Dermis microvascular lymphatic vessel endothelial cell (primary cell): ENCODE measurements at places on chromosomes 6 and 20. TPM values are rescaled to one million over a fixed set of nuclear protein-coding genes. Genes with fewer than 3 reads are reported as not detected.

- peak; percentile 3 for DNase-seq
These were observed 34.5 kb upstream of the FAM184A start for GRCh38 chr6:119112812-119113530.

- peak; percentile 27 for DNase-seq
These were observed 178.8 kb upstream of the SNX9 start for GRCh38 chr6:157644043-157644810.

The BMP6 gene
- total RNA-seq = 72.8 and 153 TPM in 2 replicates

- peak; percentile 4 for DNase-seq
These were observed 34.9 kb upstream of the LOC128125822 start for GRCh38 chr6:63537201-63537958.

The KHDC1L gene
- total RNA-seq = not detected in 2 replicates

DNA sequence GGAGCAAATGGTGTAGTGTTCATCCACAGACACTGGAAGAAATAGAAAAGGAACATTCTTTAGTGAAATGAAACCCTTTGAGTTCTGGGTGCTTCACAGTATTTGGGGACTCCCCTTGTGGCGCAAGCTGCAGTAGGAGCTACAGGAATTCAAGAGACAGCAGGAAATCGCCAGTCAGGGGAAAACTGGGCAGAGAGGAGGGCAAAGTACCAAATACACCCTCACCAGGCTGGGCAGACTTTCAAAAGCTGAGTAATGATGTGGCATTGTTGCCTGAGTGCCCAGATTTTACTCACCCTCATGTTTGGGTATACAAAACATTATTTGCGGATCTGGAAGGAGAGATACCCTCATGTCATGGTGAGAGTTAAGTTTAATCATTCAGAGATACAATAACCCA, 97.9 kb downstream of the SOD2 start:
- peak; percentile 24 for DNase-seq

DNA sequence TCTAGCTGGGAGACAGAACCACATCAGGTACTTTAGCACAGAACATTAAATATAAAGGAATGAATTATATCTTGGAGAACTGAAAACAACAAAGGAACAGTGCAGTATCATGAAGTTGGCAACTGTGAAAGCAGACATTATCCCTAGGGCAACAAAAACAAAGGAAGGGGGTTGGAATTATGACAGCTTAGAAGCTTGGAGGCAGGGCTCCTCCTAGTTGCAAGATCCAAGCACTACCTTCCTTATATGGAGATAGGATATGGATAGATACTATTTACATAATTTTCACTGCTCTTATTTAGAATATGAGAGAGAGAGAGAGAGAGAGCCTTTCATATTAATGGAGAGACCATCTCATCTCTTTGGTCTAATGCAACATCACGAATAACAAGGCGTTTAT, 27.0 kb downstream of the TMEM14A start:
- no peak for DNase-seq

The RPS6KA2 gene
- total RNA-seq = 122 and 241 TPM in 2 replicates

- DNase-seq = no peak
These were observed 220.8 kb upstream of the HEY2 start for GRCh38 chr6:125528621-125529041.

- DNase-seq = no peak
These were observed 8.7 kb upstream of the MEP1A start for GRCh38 chr6:46784535-46784934.

DNA sequence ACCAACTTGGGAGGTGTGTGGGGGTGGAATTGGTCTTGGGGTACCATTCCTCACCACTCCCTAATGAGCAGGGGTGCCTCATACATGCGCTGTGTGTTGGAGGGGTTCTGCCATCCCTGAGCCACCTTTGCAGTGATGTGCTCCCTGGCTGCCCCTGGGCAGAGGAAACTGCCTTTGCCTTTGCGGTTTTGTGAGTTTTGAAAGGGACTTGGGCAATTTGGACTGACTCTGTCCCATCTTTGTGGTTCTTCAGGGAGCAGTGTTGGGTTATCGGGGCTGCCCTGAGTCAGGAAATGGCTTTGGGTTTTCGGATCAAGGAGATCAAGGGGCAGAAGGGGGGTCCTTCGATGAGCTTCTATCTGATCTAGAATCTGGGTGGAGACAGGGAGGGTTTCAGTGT, 3.9 kb upstream of the PHACTR3 start:
- DNase-seq = no peak

GRCh38 chr6:17580518-17581048, 19.5 kb upstream of the FAM8A1 start:
- no peak for DNase-seq

GRCh38 chr6:126118058-126118755, 131.9 kb downstream of the TRMT11 start:
- DNase-seq = no peak

DNA sequence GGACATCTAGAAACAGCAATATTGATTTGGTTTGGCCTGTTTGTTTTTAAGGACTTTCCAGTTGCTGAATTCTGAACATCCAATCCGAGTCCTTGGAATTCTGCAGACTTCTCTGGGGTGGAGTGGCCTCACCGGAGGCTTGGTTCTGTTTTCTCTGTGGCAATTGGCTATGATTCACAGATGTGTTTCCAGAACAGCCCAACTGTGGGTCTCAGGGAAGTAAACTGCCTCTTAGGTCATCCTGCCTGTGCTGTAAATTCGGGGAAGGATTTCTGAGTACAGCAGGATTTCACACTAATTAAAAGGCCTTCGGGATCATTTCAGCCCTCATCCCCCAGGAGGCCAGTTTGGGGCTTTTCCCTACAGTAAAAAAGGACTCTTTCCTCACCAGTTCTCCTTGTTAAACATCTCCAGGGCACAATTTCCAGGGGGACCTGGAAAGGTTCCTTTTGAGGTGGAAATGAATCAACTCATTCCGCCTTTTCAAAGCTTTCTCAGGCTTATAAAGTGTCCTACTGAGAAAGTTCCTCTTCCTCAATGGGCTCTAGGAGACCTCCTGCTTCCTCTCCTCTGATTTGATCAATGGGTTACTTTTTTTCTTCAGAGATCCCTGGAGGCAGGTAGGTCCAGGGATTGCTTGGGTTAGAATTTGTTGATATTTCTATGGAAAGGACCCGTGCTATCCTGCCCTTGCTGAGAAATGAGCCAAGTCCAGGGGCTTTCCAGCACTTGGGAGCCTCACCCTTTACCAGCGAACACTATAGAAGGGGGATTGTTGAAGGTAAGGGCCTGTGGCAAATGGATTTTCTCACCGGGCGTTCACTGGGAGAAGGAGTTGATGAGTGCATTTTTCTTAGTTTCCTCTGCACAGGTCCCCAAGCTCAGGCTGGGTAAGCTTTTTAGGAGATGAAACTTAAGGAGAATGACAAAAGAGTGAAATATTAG, 114.6 kb downstream of the CLIC5 start:
- no peak for DNase-seq

GRCh38 chr6:169809386-169809785, 58.0 kb downstream of the ERMARD start:
- DNase-seq = no peak

GRCh38 chr6:167829513-167829912, 2.8 kb downstream of the AFDN start:
- no peak for DNase-seq

DNA sequence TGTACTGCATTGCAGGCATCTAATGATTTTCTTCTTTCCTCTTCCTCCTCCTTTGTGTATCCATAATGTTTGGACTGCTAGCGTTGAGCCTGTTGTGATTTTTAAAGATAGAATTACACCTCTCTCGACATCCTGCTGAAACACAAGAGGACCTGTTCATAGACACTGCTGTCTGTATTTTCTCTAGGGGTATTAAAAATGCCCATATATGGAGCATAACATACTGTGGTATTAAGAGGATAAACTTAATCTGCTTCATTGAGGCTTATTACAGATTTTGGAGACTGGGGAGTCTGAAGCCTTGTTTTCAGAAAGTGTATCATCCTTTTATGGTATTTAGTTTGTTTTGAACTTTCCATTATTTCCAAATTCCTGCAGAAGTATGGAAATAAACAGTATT, 414.3 kb downstream of the CDKAL1 start:
- no peak for DNase-seq

- no peak for DNase-seq
These were observed 34.0 kb upstream of the SEC63 start for GRCh38 chr6:107991772-107992550.

- no peak for DNase-seq
These were observed 2.4 kb downstream of the CST9 start for GRCh38 chr20:23603321-23603720.

- DNase-seq = no peak
These were observed 30.7 kb downstream of the CDH22 start for GRCh38 chr20:46277602-46278001.
